ENCODE measurements at places on chromosomes 11 and 22. TPM values are rescaled to one million over a fixed set of nuclear protein-coding genes. Genes with fewer than 3 reads are reported as not detected.

The LRRC74B gene
- not detected for total RNA-seq

The TRPM5 gene
- total RNA-seq, result not detected

The LYVE1 gene
- 17.0 TPM for total RNA-seq

The HEPHL1 gene
- total RNA-seq, result 2.6 TPM

The HOATZ gene
- total RNA-seq, result not detected

The CARD16 gene
- total RNA-seq, result 9.0 TPM

The SCN4B gene
- total RNA-seq, result 1.5 TPM

The THAP7 gene
- total RNA-seq, result 33.9 TPM

The SPTBN2 gene
- 393 TPM for total RNA-seq

The HORMAD2 gene
- not detected for total RNA-seq

The C22orf42 gene
- not detected for total RNA-seq

The FAM227A gene
- 6.2 TPM for total RNA-seq

The ZNF74 gene
- total RNA-seq, result 17.5 TPM

The ADM2 gene
- 0.24 TPM for total RNA-seq

The TMEM151A gene
- total RNA-seq, result not detected

The C11orf52 gene
- 7.5 TPM for total RNA-seq

The TRIM49 gene
- not detected for total RNA-seq

- no peak for DNase-seq
Measured at GRCh38 chr11:24556693-24557092, 59.8 kb downstream of the LUZP2 start.

DNA sequence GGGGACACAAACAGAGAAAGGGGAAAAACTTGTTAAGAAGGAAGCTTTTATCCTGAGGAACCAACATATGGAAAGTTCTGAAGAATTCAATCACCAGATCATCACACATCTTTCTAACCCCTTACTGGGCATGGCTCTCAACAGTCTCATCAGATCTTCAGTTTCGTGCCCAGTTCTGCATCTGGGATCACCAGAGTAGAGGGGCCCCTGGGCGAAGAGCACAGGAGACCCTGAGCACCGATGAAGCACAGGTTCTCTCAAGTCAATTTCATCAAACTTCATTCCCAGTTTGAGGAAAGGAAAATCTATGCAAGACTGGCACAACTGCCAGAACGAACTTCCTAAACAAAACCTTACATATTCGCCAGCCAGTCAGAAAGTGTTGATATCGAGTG is 8.5 kb upstream of the PYGM start:
- no peak for DNase-seq

DNA sequence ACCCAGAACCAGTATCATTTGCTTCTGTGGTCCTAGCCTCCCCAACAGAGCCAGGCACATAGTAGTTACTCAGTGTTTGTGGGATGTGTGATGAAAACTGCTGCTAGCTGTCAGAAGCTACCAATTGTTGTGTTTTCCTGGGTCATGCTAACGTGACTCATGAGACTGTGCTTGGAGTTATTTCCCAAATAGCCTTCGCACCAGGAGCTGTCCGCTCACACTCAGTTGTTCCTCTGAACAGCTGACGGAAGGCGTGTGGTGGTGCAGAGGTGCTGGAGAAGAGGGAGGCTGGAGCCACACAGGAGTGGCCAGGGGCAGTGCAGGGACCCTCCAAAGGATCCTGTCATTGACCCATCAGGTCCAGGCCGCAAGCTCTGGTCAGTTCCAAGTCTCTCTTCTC is 53.9 kb upstream of the TBCEL start:
- no peak for DNase-seq

DNA sequence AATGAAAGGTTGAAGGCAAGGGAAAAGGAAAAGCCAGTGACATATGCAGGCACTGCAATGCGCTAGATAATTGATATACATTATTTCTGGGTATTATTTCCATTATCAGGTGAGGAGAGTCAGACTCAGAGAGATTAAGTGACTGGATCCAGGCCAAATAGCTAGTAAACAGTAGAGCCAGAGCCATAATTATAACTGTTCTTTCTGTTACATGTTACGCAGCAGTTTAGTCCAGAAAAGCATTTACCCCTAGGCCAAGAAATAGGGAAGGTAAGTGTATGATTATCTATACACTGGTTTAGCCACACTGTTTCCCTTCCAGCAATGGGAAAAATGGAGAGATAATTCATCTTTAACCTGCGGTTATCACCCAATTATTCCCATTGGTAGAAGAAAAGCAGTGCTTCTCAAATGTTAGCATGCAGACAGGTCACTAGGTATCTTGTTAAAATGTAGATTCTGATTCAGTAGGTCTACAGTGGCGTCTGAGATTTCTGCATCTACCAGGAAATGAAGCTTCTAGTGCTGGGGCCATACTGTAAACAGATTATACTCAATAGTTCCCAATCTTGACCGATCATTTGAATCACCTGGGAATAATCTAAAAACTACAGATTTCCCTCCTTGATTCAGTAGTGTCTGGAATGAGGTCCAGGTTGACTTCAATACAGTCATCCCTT is 69.4 kb downstream of the RBFOX2 start:
- DNase-seq, result no peak

DNA sequence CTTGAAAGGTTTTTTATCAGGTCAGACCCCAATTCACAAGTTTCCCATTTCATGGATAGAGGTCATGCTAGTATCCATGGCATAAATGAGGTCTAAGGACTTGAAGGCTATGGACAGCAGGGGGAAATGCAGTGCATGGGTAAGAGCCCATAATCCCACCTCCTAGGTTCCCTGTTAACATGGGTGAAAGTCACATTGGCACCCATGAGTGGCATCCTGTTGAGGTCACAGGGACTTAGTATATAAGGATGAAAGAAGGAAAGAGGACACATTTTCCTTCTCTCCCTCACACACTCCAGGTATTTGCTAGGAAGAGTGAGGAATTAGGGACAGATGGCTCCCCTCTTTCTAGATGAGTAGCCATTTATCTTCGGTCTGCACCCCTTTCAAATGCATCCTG is 9.4 kb upstream of the GLYAT start:
- no peak for DNase-seq

- DNase-seq, result peak; percentile 87
Measured at GRCh38 chr11:18384157-18384641, 10.2 kb upstream of the LDHA start.

- DNase-seq, result no peak
Measured at GRCh38 chr11:78763664-78764063, 189.0 kb upstream of the NARS2 start.

DNA sequence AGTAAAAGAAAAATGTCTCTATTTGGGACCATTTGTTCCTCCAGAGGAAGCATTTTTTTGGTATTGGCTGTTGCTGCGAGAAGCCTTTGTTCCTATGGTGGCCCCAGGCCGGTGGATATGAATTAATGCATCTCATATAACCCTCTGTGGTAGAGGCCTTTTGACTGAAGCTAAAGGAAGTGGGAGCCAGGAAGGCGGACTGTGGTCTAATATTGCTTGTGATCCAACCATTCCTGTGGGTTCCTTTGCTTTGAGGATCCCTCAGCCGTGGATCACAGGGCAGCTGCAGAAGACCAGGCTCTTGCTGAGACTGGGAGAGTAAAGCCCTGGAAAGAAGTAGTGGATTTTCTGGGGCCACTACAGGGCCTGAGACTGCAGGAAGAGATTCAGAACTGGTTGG is 68.3 kb upstream of the NAV2 start:
- DNase-seq, result no peak

DNA sequence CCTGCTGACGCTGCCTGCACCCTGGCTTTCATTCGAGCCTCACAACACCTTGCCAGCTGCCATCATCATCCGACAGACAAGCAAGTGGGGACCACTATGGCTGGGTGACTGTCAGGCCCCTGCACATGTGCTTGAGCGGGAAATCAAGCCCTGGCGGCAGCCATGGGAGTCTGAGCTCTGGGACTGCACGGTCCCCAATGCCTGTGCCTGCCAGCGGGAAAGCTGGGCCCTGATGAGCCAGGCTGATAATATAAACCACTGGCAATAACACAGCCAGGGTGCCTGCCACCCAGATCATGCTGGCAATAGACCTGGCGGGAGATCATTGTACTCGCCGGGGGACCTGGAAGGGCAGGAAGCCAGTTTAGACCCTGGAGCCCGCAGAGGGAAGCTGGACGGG is 2.5 kb downstream of the FGF3 start:
- no peak for DNase-seq

- no peak for DNase-seq
Measured at GRCh38 chr11:92886243-92886905, 83.1 kb upstream of the MTNR1B start.

- no peak for DNase-seq
Measured at GRCh38 chr11:108319541-108320145, 96.8 kb downstream of the ATM start.

GRCh38 chr11:2447253-2447950 is 2.6 kb downstream of the KCNQ1 start:
- DNase-seq, result no peak

DNA sequence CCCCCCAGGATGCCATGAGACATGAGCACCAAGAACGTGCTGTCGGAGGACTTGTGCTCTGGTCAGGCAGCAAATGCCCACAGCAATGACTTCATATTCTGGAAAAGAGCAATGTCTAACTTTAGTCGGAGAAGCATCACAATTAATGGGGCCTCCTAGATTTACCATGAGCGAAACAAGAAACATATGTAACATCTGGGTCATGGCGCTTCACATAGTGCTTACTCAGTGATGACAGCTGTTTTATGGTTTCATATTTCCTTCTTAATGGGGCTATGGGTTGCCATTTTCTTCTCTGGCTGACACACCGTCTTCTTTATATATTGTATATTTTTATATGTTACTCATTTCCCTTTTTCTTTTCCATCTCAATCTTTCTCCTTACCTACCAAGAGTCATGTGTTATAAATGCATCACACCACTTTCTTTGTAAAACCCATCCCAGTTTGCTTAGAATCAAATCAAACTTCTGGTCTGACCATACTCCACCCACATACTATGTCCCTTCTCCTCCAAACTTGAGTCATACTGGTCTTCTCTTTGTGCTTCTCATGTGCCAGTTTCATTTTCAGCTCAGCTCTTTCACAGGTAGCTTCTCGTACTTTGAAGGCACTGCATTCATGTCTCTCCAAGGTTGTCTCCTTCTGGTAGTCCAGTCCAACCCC is 9.4 kb upstream of the CASP12 start:
- no peak for DNase-seq

GRCh38 chr22:43922123-43922522 is 1.5 kb upstream of the PNPLA3 start:
- no peak for DNase-seq

GRCh38 chr11:107592813-107593212 is 1.9 kb downstream of the ELMOD1 start:
- no peak for DNase-seq

GRCh38 chr22:42340829-42341383 is 70.5 kb upstream of the TCF20 start:
- no peak for DNase-seq

GRCh38 chr22:45529971-45530575 is 27.4 kb downstream of the FBLN1 start:
- DNase-seq, result no peak

GRCh38 chr11:72842653-72843330 is 28.6 kb downstream of the ATG16L2 start:
- DNase-seq, result no peak

DNA sequence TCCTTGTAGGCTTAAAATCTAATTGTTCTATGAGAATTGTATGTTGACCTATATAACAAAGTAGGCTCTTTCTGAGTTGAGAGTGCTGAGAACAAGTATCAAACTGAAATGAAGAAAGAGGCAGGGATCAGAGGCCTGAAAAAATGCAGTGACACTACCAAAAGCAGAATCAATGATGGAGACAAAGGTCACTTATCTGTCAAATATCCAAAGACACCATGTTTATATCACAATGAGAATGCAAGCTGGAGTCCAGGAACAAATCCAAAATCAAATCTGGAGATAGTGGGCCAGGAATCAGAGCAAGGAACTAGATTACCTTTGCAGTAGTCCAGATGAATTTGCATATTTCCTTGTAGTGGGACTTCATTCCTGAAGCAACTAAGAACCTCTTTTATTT is 377.7 kb downstream of the DLG2 start:
- DNase-seq, result no peak

DNA sequence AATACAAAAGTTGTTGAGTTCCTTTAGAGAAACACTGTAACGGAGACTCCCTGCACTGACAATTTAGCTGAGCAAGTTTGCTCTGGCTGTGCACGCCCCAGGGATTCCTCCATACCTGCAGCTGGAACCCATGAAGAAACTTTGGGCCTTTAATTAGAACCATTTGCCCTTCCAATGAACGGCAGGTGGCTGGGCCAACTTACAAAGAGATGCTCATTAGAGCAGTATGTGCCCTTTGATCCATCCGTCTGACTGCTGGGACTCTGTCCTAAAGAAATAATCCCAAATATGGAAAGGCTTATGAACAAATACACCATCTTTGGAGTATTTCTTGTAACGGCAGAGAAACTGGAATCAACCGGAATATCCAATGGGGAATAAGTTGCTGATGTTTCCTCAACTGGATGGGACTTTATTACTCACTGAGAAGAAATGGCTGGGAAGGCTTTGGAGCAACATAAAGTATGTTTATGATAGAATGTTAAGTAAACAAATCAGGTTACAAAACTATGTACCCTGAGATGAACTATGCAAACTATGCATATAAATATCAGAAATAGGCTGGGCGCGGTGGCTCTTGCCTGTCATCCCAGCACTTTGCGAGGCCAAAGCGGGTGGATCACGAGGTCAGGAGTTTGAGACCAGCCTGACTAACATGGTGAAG is 24.4 kb upstream of the FBLN1 start:
- DNase-seq, result no peak

DNA sequence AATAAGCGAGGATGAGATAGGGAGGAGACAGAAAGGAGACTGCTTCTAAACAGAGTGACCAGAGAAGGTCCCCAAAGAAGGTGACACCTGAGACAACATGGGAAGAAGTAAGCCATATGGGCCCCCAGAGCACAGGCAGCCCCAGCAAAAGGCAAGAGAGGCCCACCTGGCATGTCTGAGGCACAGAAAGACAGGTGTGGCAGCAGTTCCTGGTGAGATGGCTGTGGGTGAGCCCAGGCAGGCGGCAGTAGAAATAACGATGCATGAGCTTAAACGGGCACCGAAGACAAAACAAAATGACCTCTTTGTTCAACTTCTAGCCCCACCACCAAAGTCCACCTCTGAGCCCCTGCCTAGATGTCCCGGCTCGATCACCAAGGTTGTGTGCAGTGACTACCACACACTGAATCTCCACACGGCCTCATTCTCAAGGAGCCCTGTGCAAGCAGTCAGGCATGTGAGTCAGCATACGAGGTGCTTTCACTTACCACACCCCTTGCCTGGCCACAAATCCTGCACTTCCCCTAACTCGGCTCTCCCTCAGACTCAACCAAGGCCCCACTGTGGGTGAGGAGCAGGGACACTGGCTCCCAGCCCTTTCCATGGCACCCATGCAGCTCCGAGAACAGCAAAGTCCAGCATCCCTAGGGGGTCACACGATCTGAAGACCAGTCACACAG is 77.6 kb downstream of the PACSIN2 start:
- DNase-seq, result no peak
